ENCODE measurements at places on chromosomes 5 and 9. TPM values are rescaled to one million over a fixed set of nuclear protein-coding genes. Genes with fewer than 3 reads are reported as not detected.

DNA sequence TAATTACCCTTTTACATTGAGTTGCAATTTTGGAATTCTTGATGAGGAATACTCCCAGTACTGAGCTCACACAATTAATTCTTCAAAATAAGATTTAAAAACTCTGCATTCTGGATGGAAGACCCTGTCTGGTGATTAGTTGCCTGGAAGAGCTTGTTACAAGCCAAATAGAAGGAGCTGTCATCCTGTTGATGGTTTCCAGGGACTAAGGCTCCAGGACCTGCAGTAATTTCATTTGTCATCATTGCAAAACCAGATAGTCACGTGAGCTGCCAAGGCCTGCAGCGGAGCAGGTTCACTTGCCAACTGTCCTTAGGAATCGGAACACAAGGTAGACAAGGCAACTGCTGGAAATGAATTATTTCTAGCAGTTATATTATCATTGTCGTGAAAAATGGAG lies 597.7 kb downstream of the CCDC171 start:
- no peak for DNase-seq
- H3K27me3 ChIP-seq, result no peaks in the 10 kb centered on the region
- no peak overlapping the region for H3K4me3 ChIP-seq

The GARIN3 gene
- polyA plus RNA-seq, result not detected

GRCh38 chr5:36570301-36571095 lies 35.9 kb upstream of the SLC1A3 start:
- H3K4me1 ChIP-seq, result peaks cover 35% of the 10 kb centered on the region
- no peak overlapping the region for H3K27ac ChIP-seq
- H3K27me3 ChIP-seq, result no peaks in the 10 kb centered on the region
- peak; percentile 22 for DNase-seq
- no peaks in the 10 kb centered on the region for H3K36me3 ChIP-seq

GRCh38 chr5:149466457-149466972 lies 84.7 kb downstream of the CSNK1A1 start:
- H3K4me3 ChIP-seq, result peak overlapping the region; percentile 2
- H3K27ac ChIP-seq, result peak overlapping the region; percentile 69
- DNase-seq, result peak; percentile 95
- H3K4me1 ChIP-seq, result peaks cover 30% of the 10 kb centered on the region

DNA sequence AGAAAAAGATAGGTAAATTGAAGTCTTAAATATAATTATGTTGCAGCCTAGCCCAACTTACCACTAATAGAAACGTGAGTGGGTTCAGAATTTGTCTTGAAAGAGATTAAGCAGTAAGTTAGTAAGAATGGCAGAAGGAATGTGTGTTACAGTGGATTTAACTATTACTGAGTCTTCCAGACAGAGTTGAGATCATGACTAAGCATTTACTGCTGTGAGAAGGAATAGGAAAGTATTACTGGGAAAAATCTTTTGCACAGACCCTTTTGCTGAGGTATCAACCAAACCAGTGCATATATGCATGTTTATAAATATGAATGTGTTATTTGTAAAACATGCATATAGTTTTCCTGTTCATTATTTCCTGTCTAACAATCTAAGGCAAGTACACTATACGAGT lies 112.8 kb upstream of the EFNA5 start:
- no peaks in the 10 kb centered on the region for H3K27me3 ChIP-seq
- DNase-seq, result peak; percentile 30
- no peak overlapping the region for H3K27ac ChIP-seq
- H3K36me3 ChIP-seq, result no peaks in the 10 kb centered on the region

The FGD3 gene
- polyA plus RNA-seq, result not detected

DNA sequence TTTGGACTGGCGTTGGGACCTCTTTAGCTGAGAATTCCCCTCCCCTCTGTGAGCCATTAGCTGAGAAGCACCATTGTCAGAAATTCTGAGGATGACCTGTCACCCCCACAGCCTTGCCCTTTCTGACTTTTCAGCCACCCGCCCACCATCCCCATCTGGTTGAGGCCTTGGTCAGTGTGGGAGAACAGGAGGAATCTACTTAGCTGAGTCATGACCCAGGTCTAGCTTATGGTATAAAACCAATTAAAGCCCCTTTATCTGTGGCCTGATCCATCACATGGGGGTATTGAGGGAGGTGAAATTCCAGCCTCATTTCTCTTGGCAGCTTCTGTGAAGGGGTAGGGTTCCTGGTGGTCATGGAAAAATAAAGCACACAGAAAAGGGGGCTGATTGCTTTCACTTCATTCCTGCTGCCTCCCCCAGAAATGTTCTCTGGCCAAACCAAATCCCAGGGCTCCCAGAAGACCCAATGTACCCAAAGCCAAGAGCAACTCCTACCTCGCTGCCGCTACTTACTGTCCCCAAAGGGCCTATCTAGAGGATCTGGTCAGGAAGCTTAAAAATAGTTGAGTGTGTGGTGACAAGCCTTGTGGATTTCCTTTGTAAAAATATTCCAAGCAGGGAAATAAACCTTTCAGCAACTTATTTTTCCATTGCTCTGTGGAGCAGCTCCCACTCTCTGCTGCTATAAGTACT lies 174.8 kb upstream of the TNC start:
- peaks cover 19% of the 10 kb centered on the region for H3K4me1 ChIP-seq
- H3K27ac ChIP-seq, result no peak overlapping the region
- H3K36me3 ChIP-seq, result no peaks in the 10 kb centered on the region

The UQCRQ gene
- 1,006 TPM for polyA plus RNA-seq

GRCh38 chr9:124366476-124367220 lies 48.6 kb downstream of the PSMB7 start:
- DNase-seq, result peak; percentile 79
- no peaks in the 10 kb centered on the region for H3K36me3 ChIP-seq
- H3K4me3 ChIP-seq, result no peak overlapping the region
- H3K4me1 ChIP-seq, result peaks cover 37% of the 10 kb centered on the region
- no peaks in the 10 kb centered on the region for H3K27me3 ChIP-seq

DNA sequence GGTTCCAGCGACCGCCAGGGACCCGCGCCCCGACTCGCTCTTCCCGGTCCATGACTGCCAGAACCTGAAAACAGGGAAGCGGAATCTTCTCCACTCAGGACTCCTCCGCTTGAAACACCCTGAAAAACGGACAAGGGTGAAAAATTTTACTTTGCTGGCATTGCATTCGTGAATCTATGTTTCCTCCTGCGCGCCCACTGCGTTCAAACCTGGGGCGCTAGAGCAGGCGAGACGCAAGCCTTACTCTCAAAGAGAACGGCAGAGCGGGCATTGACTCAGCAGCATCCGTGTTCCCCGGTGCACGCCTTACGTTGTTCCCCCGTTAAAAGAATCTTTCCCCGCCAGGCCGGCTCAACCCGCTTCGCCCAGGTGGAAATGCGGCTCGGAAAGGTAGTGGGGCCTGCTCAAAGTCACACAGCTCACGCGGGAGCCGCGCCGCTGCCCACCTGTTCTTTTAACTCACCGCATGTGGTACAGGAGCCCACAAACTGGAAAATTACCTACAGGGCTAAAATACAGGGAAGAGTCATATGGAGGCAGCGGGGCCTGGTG lies 999 bp upstream of the DRD1 start:
- H3K27ac ChIP-seq, result no peak overlapping the region
- no peaks in the 10 kb centered on the region for H3K4me1 ChIP-seq
- H3K4me3 ChIP-seq, result no peak overlapping the region
- DNase-seq, result no peak
- H3K36me3 ChIP-seq, result no peaks in the 10 kb centered on the region
- peaks cover 45% of the 10 kb centered on the region for H3K27me3 ChIP-seq

DNA sequence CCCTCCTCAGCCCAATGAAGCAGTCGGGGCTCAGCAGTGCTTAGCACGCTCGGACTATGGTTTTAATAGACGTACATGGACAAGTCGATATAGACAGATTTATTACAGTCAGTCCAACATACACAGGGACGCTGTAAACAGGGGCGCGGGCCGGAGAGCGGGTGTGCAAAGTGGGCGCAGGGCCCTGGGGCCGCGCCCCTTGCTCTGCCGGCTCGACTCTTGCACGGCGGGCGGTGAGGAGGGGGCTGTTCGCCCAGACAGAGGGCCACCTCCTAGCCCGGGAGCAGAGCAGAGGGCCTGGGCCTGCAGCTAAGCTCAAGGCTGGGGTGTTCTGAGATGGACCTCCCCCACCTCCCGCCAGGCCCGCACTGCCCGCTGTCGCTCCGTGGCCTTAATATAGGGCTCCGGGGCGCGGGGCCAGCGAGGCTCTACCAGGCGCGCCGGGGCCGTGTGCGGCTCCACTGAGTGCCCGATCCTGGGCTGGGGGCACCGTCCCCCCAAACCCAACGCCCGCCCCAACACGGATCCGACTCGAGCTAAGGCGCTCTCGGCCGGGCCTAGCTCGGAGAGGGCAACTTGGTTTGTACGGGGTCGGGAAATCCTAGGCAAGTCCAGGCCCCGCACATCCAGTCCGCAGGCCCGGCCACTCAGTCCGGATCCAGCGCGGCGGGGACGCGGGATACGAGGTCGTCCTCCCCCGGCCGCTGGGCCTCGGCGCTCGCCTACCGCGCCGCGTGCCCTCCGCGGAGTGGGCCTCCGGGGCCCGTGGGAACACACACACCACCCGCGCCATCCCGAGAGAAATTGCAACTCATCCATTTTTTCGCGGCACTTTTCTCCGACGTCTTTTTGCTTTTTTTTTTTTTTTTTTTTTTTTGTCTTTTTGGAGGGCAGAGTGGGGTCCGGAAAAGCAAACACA lies 6.1 kb downstream of the PITX1 start:
- DNase-seq, result no peak
- no peak overlapping the region for H3K27ac ChIP-seq
- H3K4me1 ChIP-seq, result no peaks in the 10 kb centered on the region
- H3K4me3 ChIP-seq, result no peak overlapping the region
- no peaks in the 10 kb centered on the region for H3K36me3 ChIP-seq

GRCh38 chr5:171595801-171596231 lies 176.4 kb downstream of the FGF18 start:
- no peak overlapping the region for H3K27ac ChIP-seq
- no peak overlapping the region for H3K4me3 ChIP-seq
- H3K4me1 ChIP-seq, result 0 out of 2 replicates have a peak, but pooled peaks cover 5% of the 10 kb centered on the region
- peak; percentile 81 for DNase-seq

DNA sequence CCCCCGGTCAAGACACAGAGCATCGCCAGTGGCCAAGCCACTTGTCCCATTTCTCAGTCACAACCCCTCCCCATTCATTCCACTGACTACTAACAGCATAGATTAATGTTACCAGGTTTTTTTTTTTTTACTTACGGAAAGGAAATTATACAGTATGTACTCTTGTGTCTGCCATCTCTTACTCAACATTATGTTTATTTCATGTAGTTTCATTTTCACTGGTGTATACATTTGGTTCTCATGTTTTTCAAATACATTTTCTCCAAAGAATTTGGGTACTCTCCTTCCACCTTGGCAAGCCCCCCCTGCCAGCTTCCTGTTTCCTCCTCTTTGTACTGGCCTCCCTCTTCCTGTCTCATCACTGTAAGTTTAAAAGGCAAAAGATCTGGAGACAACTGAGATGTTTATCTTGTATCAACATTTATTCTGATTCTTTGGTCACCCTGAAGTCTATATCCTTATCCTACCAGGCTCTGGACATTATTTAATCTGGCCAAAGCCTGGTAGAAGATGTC lies 207.3 kb downstream of the SAXO1 start:
- H3K27ac ChIP-seq, result no peak overlapping the region
- peaks cover 76% of the 10 kb centered on the region for H3K36me3 ChIP-seq
- no peaks in the 10 kb centered on the region for H3K27me3 ChIP-seq
- H3K4me3 ChIP-seq, result no peak overlapping the region
- H3K4me1 ChIP-seq, result no peaks in the 10 kb centered on the region
